Activated naive CD4-positive, alpha-beta T cell (primary cell): ENCODE measurements at places on chromosomes 2 and 18.

DNA sequence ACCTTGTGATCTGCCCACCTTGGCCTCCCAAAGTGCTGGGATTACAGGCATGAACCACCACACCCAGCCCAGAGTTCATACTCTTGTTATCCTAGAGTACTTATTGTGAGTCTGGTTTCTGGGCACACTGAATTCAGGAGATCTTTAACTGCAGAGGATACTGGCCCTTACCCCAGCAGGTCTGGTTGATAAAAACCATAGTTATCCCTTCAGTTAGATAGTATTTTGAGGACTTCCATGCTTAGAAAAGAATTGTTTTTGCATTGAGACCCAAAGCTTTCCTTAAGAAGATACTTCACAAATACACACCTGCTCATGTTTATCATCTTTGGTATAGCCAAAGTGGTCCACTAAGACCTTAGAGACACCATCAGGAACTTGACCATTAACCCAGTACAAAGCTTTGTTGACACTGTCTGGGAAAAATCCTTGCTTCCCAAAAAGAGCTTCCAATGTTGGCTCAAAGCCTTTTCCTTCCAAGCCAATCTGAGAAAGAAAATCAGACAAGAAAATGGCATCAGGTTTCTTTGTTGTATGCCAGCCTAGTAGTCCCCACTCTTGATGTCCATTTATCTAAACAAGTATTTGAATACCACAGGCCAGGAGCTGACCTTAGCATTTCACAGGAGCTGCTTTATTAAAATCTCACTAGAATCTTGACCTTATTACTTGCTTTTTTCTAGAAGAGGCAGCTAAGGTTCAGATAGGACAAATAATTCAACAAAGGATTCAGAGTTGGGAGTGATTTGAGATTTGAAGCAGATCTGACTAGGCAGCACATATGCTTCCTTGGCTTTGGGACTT is 17.2 kb downstream of the APOB start:
- no peak for DNase-seq

- no peak for DNase-seq
Observed at GRCh38 chr2:239429473-239430350, 28.9 kb upstream of the HDAC4 start.

DNA sequence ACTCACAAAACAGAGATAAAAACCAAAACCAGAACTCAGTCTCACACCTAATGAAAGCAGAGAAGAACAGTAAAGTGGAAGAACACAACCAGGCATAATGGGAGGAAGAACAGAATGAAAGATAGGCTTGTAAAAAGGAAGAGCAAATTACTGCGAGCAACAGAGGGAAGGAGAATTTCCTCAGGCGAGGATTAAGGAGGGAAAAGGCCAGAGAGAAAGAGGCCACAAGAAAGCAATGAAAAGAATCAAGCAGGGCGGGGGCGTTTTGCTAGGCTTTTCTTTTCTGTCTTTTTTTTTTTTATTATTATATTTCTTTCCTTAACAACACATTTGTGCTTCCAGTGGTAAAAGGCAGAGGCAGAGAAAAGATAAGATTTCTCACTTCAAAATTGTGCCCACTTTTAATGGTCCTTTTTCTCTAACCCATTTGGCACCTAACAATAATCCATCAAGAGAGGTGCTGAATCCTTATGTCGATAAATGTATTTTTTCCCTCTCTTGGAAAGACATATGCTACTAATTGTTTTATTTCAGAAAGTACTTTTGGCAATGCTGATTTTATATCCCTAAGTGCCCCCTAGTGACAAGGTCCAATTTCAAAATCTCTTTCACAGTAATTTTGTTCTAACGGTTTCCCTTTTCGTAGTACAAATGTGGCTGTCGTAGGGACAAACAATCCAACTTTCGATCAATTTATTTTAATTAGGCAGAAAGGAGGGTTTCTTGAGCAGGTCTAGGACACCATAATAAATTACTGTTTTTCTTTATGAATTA is 138.7 kb upstream of the AQP4 start:
- no peak for DNase-seq

DNA sequence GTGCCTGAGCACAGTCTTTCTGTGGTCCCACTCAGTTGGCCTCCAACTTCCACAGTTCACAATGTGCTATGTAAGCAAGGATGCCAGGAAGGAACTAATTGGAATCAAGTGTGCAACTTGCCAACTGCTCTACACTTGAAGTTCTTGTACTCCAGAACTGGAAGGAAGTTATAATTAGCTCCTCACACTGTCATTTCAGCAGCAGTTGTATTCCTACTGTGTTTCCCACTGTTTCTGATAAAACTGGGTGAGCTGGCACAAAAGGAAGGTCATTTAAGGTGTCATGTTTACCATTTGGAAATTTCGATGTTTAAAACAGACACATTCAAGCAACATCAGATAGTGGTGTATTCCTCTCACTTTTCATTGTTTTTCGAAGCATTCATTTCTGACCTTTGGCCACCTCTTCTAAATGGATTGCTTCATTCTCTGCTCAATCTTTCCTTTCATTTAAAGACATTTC is 84.2 kb downstream of the ANTXR1 start:
- no peak for DNase-seq

DNA sequence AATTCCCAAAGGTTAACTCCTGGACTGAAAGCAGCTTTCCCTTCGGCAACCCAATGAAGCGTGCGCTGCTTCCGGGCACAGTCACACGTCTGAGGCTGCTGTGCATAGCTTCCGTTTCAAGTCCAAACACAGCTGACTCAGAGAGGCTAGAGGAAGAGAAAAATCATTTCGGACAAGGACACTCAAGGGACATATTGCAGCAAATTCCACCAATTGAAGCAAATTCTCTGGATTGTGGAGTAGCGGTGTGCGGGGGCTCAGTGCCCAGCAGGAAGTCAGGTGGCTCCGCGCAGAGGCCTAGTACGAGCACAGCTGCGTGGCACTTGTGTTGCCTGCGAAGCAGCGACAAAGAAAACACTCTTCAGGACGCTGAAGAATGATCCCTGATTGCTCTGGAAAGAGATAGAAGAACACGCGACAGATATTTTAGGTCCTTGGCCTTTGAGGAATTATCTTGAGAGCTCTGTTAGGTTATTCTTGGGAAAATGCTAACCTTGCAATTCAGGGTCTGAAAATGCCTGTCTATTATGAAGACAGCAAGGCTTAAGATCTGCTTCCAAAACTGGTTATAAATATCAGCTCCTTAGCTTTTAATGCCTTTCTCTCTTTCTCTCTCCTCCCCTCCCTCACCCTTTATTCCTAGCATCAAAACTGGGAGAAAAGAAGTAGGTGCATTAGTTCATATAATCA is 352.6 kb upstream of the DLGAP1 start:
- DNase-seq: no peak

- DNase-seq: no peak
Observed at GRCh38 chr2:150888337-150888736, 373.3 kb downstream of the RBM43 start.
